ENCODE measurements at places on chromosomes 7 and 10. TPM values are rescaled to one million over a fixed set of nuclear protein-coding genes. Genes with fewer than 3 reads are reported as not detected.

DNA sequence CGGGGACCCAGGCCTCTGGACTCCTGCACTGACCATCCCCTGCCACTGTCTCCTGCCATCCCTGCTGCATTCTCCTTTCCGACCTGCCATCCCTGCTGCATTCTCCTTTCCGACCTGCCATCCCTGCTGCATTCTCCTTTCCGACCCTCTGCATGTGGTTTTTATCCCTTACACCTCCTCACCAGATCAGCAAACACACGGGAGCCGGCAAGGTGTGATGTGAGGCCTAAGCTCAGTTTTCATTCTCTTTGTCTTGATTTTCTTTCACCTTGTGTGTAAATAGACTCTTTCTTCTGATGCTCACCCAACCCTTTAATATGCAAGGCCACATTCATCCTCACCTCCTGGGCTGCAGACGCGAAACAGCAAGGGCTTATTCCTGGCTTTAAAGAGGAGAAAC is 11.4 kb downstream of the PLXNA4 start:
- DNase-seq: no peak
- H3K4me1 ChIP-seq: no peaks in the 10 kb centered on the region
- H3K36me3 ChIP-seq: no peaks in the 10 kb centered on the region
- H3K4me3 ChIP-seq: no peak overlapping the region

GRCh38 chr10:44862924-44863323 is 48.2 kb upstream of the TMEM72 start:
- H3K36me3 ChIP-seq: no peaks in the 10 kb centered on the region
- DNase-seq: no peak

GRCh38 chr7:50272808-50273207 is 31.7 kb upstream of the IKZF1 start:
- no peaks in the 10 kb centered on the region for H3K27me3 ChIP-seq
- DNase-seq: no peak
- no peak overlapping the region for H3K4me3 ChIP-seq

DNA sequence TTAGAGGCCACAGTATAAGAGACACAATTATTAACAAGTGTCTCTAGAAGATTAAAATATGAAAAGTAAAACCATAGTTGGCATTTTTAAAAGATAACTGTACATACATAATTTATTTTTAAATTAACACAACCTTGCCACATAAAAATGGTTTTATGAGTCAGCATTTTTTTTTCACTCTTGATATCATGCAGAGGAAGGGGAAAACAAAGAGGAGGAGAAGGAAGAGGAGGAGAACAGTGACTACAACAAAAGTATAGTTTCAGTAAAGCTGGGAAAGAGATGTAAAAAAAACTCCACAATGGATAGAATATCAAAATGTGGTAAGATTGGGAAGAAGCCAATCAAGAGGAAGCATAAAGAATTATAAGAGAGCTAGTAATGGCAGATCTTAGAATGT is 34.0 kb downstream of the CH25H start:
- H3K4me1 ChIP-seq: no peaks in the 10 kb centered on the region
- H3K36me3 ChIP-seq: no peaks in the 10 kb centered on the region
- no peak overlapping the region for H3K27ac ChIP-seq
- no peak for DNase-seq

GRCh38 chr7:79176859-79177477 is 276.5 kb downstream of the MAGI2 start:
- DNase-seq: no peak
- H3K36me3 ChIP-seq: no peaks in the 10 kb centered on the region
- no peaks in the 10 kb centered on the region for H3K27me3 ChIP-seq
- no peaks in the 10 kb centered on the region for H3K4me1 ChIP-seq
- no peak overlapping the region for H3K4me3 ChIP-seq

GRCh38 chr7:139587535-139587934 is 64.0 kb downstream of the CLEC2L start:
- H3K27me3 ChIP-seq: no peaks in the 10 kb centered on the region
- DNase-seq: no peak
- H3K4me1 ChIP-seq: no peaks in the 10 kb centered on the region
- no peak overlapping the region for H3K4me3 ChIP-seq
- peaks cover 2% of the 10 kb centered on the region for H3K36me3 ChIP-seq

DNA sequence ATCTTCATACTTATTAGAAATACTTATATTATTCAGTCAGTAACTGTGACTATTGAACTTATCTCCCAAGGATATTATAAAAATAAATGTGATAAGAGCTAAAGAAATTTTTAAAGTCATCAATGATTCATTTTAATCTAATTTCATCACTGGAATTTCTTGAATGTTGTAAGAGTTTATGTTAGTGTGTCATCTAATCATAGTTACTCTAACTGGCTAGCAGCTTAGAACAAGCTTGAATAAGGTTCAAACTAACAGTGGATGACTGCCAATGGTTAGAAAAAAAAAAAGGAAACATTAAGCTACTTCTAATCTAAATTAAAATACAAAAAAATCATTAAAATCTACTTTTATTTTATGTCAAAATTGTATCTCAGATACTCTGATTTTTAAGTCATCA is 1066.3 kb downstream of the CNTNAP2 start:
- H3K4me3 ChIP-seq: no peak overlapping the region
- DNase-seq: no peak
- no peak overlapping the region for H3K27ac ChIP-seq
- H3K27me3 ChIP-seq: no peaks in the 10 kb centered on the region

DNA sequence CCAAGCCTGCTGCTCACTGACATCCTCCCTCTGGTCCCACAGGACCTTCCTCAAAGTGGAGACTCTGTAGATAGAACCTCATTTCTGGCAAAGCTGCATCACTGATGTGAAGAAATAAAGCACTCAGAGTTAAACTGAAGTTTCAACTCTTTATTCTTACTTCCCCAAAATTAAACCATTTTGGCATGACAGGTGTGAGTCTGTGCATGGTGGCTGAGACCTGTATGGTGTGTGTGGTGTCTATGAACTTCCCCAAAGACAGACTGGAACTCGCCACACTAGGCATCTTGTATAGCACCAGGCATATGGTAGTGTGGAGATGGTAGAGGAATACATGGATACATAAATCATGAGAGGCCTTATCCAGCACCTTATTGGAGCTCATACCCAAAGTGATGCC is 6.6 kb upstream of the WDFY4 start:
- H3K4me3 ChIP-seq: no peak overlapping the region
- no peak for DNase-seq
- no peaks in the 10 kb centered on the region for H3K36me3 ChIP-seq
- no peaks in the 10 kb centered on the region for H3K4me1 ChIP-seq
- no peak overlapping the region for H3K27ac ChIP-seq

DNA sequence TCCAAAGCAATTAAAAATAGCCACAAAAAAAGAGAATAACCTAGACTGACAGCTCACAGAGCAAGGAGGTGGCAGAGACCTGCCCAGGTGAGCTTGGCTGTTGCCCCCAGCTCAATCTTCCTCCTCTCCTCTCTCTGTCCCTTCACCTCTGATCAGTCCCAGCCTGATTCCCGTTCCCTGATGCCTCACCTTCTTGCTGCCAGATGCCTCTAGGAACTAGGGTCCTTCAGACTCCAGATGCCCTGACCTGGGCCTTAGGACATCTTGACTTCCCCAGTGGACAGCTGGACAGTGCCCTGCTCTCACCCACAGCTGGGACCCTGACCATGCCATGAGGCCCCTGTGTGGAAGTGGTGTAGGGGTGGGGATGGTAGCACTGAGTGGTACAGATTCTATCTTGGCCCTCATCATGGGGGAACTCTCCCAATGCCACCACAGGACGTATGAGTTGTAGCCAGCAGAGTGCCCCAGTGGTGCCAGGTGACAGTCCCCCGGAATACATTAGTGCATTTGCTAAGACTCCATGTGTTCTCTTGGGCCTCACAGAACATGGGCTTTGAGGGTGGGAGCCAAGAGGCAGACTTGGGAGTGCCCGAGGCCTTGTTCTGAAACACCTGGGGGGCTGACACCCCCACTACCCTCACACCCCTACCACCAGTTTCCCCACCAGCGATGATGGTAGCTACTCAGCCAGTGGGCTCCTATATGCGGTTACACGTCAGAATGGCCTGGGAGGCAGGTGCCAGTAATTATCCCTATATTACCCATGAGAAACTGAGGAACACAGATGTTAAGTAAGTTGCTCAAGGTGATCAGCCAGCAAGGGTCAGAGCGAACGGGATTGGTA is 2.0 kb downstream of the DEPP1 start:
- DNase-seq: no peak
- peaks cover 84% of the 10 kb centered on the region for H3K4me1 ChIP-seq
- H3K36me3 ChIP-seq: 0 out of 2 replicates have a peak, but pooled peaks cover under 1% of the 10 kb centered on the region
- H3K27me3 ChIP-seq: no peaks in the 10 kb centered on the region
- H3K4me3 ChIP-seq: no peak overlapping the region

DNA sequence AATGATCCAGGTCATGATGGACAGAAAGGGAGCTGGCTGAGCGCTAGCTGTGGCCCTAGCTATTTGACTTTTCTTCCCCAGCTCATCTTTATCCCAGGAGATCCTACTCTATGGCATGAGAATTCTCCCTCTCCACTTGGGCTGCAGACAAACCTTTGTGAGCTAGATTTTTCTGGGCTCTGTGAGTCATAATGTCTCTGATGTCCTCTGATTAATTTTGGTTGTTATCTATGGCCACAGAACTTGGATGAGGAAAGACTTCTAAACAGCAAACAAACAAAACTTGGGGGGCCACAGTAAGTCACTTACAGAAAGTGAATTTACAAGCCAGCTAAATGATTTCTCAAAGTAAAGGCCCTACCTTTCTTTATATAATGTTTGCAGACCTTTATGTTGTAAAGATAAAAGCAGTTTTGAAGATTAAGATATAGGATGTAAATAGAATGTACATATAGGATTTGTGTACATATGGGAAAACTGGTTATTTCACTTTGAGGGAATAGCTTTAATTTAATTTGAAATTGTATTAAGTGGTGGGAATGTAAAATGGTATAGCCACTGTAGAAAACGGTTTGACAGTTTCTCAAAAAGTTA is 10.4 kb downstream of the ABLIM1 start:
- no peak overlapping the region for H3K4me3 ChIP-seq
- no peak for DNase-seq
- no peaks in the 10 kb centered on the region for H3K36me3 ChIP-seq
- H3K4me1 ChIP-seq: peaks cover 61% of the 10 kb centered on the region
- no peaks in the 10 kb centered on the region for H3K27me3 ChIP-seq

- H3K27ac ChIP-seq: no peak overlapping the region
- H3K27me3 ChIP-seq: no peaks in the 10 kb centered on the region
- no peak overlapping the region for H3K4me3 ChIP-seq
- no peaks in the 10 kb centered on the region for H3K36me3 ChIP-seq
These were observed 31.9 kb downstream of the LDB3 start for GRCh38 chr10:86699991-86700840.

- H3K27me3 ChIP-seq: no peaks in the 10 kb centered on the region
- no peaks in the 10 kb centered on the region for H3K4me1 ChIP-seq
- DNase-seq: no peak
- no peaks in the 10 kb centered on the region for H3K36me3 ChIP-seq
- H3K27ac ChIP-seq: no peak overlapping the region
These were observed 125.8 kb downstream of the PTPRN2 start for GRCh38 chr7:158461824-158462223.

DNA sequence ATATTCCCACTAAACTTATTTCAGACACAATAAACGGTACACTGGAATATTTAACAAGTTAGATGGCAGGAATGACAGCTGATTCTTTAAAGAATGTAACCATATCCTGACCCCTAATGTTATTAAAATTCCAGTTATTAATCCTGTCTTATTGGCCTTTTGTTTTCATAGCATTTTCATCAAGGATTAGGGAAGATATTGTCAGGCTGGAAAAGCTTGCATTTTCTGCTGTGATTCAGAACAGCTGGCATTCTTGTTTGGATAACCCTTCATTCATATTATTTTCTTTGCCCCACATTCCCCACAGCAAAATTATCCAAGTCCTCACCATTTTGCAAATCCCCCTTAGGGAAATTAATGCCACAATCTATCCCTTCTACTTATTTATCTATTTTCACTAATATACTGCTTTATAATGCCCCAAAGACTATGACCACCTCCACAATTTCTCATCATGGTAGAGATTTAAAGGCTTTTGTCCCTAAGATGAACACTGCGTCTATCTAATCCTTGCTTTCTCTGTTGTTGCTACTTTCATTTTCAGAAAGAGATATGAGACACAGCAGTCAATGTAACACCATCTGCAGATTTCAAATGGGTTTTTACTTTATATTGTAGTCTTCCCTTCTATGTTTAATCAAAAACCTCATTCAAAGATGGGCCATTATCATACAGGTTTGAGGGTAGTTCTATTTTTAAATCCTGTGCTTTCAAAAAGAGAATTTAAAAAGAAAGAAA is 475.1 kb downstream of the PARD3 start:
- H3K4me1 ChIP-seq: peaks cover 7% of the 10 kb centered on the region
- no peaks in the 10 kb centered on the region for H3K36me3 ChIP-seq
- no peak overlapping the region for H3K4me3 ChIP-seq
- no peak for DNase-seq

- no peaks in the 10 kb centered on the region for H3K27me3 ChIP-seq
- no peak overlapping the region for H3K4me3 ChIP-seq
- no peak for DNase-seq
These were observed 659.7 kb upstream of the IGFBP3 start for GRCh38 chr7:46580766-46581165.

DNA sequence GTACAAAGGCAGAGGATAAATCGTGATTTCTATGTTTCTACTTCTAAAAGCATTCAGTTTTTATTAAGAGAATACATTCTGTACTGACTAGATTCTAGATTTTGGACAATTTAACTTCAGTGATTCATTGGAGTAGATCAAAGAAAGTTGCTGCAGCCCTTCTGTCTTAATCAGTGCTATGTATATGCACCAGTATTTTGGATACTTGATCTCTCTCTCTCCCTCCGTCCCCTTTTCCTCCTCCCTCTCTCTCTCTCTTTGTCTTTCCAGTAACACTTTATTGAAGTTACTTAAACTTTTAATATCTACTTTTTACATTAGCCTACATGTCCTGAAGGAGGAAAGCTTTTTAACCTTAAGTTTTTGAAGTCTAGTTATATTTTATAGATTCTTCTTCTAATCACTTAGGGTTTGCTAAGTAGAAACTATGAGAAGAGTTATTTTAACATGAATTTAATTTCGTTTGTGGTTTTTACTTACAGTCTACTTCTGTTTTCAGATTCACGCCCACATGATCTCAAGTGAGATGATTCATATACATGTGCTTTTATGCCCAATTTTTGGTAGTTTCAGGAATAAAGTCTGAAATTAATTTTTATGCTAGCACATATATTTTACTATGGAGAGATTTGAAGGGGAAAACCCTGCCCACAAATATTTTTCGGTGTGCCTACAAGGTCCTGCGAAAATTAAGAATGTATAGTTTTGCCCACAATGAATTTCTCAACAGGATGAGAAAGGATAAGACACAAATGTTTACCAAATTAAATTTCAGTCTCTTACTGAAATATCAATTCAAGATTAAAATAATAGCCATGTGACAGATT is 9.1 kb downstream of the MDFIC start:
- no peaks in the 10 kb centered on the region for H3K36me3 ChIP-seq
- no peak for DNase-seq
- no peaks in the 10 kb centered on the region for H3K4me1 ChIP-seq
- H3K4me3 ChIP-seq: no peak overlapping the region
- no peaks in the 10 kb centered on the region for H3K27me3 ChIP-seq

The FKBP6 gene
- not detected for total RNA-seq

The CWF19L1 gene
- total RNA-seq: 41.2 TPM

The SEMA4G gene
- total RNA-seq: 81.2 TPM

The RSPH10B gene
- not detected for total RNA-seq

The MRLN gene
- total RNA-seq: 0.98 TPM

The TAS2R41 gene
- total RNA-seq: not detected
